ENCODE measurements at places on chromosomes 5 and 9. TPM values are rescaled to one million over a fixed set of nuclear protein-coding genes. Genes with fewer than 3 reads are reported as not detected.

GRCh38 chr5:53246042-53246836 is 136.7 kb upstream of the MOCS2 start:
- no peak for DNase-seq

Gene EFNA5
- 33.0 TPM for total RNA-seq

Gene ARL10
- 2.7 TPM for total RNA-seq

DNA sequence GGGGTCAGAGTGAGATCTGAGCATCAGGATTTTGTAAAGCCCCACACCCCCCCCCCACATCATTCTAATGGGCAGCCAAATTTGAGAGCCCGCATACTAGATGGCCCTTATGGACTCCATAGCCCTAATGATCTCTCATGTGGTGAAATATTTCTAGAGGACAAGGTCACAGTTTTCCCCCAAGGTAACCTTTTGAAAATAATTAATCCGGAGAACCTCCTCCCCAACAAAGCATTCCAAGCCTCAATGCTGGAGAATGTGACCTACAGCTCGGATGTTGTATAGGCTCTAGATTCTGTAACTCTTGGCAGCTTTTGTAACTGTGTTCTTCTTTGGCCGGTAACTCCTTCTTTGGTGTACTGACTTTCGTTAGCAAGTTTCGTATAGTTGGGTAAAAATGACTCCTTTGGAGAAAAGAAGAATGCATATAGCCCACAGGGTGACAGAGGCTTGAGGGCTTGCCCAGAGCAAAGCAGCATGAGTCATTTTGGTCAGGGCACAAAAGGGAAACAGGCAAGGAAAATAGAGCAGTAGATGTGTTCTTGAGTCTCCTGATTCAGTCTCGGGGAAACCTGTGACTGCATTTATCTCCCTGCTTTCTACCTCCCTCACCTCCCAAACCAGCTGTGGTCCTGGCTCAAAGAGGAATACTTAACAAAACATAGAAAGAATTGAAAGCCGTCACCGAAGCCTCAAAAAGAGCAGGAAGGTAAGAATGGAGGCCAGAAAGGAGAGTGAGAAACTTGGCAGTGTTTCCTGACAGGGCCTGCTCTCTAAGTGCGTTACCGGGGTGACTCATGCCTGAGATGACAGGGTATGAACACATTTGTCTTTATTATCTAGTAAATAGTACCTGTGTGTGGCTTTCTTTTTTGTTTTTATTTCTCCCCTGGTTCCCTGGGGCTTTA is 6.6 kb upstream of the XPA start:
- DNase-seq: no peak

Gene NDUFB6
- total RNA-seq: 101 TPM

GRCh38 chr9:26034786-26035185 is 356.5 kb upstream of the TUSC1 start:
- DNase-seq: no peak

Gene RGP1
- total RNA-seq: 36.1 TPM

Gene SHISAL2B
- total RNA-seq: not detected

DNA sequence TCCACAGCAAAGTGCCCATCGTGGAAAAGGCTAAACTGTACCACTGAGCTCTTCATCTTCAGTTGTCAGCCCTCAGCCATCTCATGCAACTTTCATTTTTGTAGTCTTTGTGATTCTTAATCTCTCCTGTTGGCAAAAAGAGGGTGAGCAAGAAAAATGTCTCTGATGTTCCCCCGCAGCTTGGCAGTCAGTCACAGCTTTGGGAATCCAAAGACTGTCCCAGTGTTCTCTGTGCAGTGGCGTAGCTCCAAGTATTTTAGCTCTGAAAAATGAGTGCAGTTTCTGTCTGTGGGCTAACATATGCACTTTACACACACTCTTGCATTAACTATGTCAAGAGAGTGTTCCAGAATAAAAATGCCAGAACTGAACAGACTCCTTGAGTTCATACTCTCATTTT is 372.2 kb downstream of the TMEM232 start:
- DNase-seq: no peak

Gene FAM151B
- total RNA-seq: 1.7 TPM
